ENCODE measurements at places on chromosomes 5 and 9.

GRCh38 chr5:157511651-157512644 lies 51.9 kb downstream of the NIPAL4 start:
- DNase-seq = no peak

- no peak for DNase-seq
These were observed 227.8 kb downstream of the TRPM3 start for GRCh38 chr9:70893580-70894122.

DNA sequence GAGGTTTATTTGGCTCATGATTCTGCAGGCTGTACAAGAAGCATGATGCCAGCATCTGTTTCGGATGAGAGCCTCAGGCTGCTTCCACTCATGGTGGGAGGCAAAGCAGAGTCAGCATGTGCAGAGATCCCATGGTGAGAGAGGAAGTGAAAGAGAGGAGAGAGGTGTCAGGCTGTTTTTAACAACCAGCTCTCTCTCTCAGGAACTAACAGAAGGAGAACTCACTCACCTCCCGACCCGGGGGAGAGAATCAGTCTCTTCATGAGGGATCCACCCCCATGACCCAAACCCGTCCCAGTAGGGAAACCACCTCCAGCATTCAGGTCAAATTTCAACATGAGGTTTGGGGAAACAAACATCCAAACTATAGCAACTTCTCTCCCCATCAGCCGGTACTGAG lies 187.7 kb downstream of the ENC1 start:
- no peak for DNase-seq

DNA sequence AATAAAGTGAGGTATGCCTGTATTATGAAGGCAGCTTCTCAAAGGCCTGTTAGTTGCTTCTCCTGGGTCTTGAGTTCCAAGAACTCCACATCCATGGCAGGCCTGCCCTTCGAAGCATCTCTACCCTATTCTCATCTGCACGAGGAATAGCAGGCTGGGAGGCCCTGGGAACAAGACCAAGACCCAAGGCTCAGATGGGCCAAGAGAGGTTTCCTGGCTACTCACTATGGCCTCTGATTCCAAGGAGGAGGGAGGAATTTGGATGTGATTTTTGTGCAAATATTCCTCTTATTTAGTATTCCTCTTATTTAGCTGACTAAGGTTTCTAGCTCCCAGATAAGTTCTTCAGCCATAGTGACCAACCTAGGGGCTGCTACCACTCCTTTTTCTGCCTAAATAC lies 151.3 kb downstream of the SAXO1 start:
- DNase-seq = no peak

DNA sequence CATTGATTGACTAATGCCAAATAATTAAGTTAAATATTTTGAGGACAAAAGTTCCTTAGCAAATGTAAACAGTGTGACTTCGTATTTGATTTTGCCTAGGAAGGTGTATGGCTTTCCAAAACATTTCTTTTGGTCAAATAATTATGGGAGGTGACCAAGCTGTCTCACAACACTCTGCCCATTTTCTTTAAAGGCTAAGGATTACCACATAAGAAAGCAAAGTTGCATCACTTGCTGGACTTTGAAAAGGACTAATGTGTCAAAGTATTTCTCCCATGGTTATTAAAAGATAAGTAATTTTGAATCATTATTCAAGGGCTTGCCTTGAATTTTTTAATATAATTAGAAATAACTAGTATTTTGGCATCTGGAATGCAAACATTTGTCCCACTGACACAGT lies 74.7 kb downstream of the HAPLN1 start:
- no peak for DNase-seq

- no peak for DNase-seq
These were observed 24.3 kb upstream of the NEURL1B start for GRCh38 chr5:172616730-172617129.

- no peak for DNase-seq
These were observed 404.4 kb downstream of the ZNF608 start for GRCh38 chr5:124342027-124342471.

- DNase-seq = no peak
These were observed 169.5 kb upstream of the IER5L start for GRCh38 chr9:129347316-129348120.

GRCh38 chr9:112396416-112396815 lies 16.5 kb downstream of the HSDL2 start:
- no peak for DNase-seq

Measured in stimulated activated CD8-positive, alpha-beta memory T cell treated with anti-CD3 and anti-CD28 coated beads, Interleukin-4, amount 100 ng/mL, for 4 hours (primary cell).